Renal cortex interstitium (tissue), 15 donors: ENCODE measurements at places on chromosomes 1 and 21. TPM values are rescaled to one million over a fixed set of nuclear protein-coding genes. Genes with fewer than 3 reads are reported as not detected.

- no peak for DNase-seq
Measured at GRCh38 chr1:214247501-214248041, 33.4 kb upstream of the SMYD2 start.

DNA sequence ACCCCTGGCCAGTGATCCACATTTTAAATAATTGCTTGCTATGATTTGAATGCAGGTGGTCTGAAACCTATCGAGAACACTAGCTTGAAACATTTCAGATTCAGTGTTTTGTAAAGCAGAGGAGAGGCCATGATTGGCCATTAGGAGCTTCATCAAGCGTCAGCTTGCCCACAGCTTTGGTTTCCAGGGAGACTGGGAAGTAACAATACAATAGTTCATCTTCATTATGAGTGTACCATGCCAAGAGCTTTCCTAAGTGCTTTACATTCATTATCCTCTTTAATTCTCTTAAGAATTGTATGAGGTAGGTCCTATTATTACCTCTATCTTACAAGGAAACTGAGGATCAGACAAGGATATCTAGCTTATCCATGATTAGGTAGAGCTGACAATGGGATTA, 27.7 kb upstream of the ATP5PO start:
- no peak for DNase-seq

DNA sequence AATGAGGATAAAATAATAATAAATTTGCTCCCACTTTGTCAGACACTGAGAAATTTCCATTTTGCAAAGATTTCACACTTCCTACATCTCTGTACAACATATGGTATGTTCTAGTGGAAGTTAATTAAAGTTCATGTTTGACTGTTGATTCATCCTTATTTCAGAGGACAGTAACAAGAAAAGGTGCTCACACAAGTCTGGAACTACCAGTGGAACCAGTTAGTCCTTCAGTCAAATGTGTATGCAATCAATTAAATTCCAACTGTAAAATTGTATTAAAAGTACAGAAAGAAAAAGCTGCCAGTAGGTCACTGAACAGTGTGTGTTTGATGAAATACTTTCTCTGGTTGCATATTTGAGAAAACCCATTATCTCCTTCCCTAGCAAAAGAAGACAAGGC, 496.0 kb upstream of the PKN2 start:
- DNase-seq = no peak

DNA sequence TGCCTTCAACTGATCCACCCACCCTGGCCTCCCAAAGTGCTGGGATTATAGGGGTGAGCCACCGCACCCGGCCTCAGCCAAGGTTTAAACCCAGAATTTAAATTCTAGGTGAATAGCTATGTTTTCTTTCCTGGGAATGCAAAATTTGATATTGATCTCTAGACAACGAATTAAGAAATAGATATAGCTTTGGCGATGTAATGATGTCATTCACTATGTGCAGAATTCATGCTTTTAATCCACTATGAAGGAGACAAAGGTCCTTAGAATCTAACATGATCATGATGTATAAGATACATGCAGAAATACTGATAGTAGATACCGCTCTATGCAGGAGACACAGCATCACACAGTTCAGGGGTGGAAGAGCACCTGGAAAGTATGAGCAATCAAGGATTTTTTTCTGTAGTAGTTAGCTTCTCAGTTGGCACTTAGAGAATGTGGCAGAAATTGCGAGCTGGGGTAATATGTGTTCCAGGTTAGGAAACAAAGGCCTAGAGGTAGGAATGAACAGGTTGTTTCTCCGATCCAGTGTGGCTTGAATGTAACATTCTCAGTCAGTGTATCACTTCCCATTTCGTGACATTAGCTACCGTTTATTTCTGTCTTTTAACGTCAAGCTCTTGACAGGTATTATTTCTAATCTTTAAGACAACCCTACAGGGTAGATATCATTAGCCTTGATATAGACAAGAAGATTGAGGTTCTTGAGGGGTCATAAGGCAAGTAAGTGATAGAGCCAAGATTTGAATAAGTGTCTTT, 3.0 kb upstream of the CEP350 start:
- no peak for DNase-seq

The IL20 gene
- not detected for polyA plus RNA-seq
